Astrocyte of the hippocampus (primary cell): ENCODE measurements at places on chromosomes 1 and 21.

GRCh38 chr1:62725255-62725654, 37.1 kb upstream of the DOCK7 start:
- peak; percentile 53 for DNase-seq

DNA sequence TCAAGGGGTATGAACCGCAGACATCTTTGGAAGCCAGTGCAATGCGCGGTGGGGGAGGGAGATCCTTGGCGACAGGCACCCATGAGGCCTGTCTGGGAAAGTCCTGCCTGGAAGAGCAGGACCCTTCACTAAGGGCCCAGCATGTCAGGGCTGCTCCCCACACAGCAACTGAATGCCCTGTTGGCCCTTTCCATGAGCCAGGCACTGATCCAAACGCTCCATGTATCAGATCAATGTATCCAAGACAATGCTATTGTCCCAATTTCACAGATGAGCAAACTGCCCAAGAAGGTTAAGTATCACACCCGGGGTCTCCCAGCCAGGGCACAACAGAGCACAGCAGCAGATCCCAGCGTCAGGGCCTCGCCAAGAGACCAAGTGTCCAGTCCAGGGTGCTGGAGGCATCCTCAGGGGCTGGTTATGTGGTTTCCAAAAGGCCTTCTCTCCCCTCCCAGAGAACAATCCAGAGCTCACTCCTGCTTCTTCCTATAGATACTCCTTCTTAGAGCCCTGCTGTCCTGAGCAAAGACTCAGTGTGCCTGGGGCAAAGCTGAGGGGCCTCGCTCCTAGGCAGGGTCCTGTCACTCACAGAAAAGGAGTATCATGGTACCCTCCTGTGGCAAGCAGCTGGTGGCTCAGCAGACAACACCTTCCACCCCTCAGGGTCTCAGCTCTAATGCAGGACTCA, 328.0 kb downstream of the NPHP4 start:
- no peak for DNase-seq

DNA sequence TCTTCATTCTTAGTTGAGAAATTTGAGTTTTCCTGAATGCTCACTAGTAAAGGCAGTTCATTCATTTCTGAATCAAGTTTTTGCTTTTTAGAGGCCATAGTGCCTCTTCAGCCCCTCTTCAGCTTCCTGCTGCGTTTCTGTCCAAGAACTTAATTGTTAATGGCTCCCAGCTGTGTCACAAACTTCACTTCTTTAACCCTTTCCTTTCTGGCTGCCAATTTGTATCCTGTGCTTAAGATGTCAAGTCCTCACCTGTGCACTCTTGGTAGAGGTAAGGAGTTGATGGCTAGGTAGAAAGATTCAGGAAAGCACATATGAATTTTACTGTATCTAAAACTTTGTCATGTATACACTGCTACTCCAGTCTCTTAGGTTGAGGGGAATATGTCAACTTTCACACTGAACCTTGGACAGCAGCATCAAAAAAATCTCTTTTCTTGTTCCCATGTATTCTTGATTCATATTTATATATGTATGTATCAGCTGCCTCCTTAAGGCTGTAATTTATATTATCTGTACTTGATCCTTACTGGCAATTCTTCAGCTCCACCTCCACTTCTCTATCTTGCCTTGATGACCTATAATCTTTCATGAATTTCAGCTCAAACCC, 612.8 kb downstream of the LMO4 start:
- DNase-seq = no peak

- DNase-seq = peak; percentile 85
These were observed 825 bp downstream of the DCAF8 start for GRCh38 chr1:160261556-160261892.

- peak; percentile 95 for DNase-seq
These were observed 32.1 kb downstream of the TGFB2 start for GRCh38 chr1:218377143-218377660.

GRCh38 chr21:27321791-27322190, 354.9 kb upstream of the ADAMTS5 start:
- no peak for DNase-seq

GRCh38 chr1:114750780-114751179, 7.0 kb downstream of the CSDE1 start:
- DNase-seq = peak; percentile 67

DNA sequence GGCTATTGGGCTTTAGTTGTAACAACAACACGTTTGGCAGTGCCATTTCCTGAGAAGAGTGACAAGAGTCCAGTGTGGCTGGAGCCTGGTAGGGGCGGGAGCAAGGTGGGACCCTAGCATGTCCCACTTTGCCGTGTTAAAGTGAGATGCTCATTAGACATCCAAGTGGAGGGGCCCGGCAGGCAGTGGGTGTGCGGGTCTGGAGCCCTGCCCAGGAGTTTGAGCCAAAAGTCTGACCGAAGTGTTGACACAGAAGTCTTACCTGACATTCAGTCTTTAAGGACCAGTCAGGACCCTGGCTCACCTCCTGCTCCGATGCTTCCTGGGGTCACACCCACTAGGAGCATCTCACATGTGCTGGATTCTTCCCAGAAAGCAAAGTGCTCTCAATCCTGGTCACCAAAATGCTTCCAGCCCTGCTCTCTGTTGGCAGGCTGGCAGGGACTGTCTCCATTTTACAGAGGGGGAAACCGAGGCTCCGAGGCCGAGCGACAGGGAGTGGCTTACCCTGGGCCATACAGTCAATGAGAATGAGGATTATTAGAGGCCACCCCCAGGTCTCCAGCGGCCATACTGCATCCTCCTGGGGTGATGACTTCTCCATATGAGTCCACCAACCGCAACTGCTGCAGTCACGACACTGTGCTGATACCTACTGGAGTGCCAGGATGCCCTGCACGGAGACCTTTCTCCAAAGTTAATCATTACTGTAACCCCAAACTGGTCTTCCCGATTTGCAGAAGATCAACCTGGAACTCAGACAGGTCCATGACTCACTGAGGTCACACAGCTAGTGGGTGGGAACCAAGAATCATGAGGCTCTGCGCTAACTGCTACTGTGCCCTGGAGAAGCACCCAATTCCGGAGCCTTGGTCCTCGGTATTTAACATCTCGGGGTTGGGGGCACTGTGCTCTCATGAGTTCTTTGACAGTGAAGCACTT, 112.7 kb downstream of the PRDM2 start:
- no peak for DNase-seq

DNA sequence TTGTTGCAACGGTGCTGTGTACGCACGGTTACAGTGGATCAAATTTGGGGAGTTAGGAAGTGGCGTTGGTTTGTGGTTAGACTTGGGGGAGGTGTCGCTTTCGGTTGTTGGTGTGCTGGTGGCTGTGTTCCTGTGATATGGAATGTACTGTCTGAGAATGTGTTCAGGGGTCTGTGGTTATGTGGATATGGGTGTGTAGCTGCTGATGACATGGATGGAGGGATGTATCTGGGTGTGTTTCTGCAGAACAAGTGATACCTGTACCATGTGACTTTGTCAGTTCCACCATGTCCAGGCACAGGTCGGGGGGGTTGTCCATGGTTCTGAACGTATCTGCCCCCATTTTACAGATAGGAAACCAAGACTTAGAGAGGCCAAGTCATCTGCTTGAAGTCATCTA, 22.7 kb downstream of the PAX7 start:
- DNase-seq = no peak

DNA sequence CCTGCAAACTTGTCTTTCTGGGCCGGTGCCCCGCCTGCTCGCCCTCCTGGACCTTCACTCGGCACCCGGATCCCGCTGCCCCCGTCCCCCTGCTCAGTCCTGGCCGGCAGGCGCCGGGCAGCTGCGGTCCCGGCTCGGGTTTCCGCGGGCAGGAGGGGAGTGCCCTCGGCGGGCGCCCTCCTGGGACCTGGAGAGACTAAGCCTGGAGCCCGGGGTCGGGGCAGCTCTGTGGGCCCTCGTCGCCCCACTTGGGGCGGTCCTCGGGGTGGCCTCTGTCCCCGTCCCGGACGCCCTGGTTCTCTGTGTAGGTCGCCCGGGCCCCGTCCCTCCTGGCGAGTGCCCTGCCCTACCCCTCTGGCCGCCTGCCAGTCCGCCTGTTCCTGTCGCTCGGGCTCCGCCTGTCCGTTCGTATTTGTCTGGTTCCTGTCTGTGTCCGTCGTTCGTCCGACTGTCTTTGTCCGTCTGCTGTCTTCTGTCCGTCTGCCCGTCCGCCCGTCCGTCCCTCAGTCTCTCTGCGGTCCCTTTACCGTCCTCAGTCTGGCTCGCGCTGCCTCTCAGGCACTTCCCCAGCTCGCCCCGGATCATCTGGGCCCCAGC, 490 bp downstream of the SERINC2 start:
- DNase-seq = peak; percentile 68

GRCh38 chr1:207763091-207763490, 11.2 kb downstream of the CD46 start:
- no peak for DNase-seq

DNA sequence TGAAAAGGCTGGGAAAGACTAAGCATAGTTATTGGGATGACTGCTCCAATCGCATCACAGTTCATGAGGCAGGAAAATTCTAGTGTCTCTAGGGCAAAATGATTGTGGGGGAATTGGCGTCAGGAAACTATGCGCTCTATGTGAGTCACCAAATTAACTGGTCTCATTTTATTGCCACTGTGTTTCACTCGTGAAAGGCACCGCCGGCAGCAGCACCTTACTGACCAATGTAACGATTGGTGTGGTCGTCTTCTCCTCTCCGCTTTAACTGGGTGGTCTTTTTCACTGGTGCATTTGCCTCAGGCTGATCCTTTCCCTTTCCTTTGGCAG, 83.5 kb downstream of the SPAG17 start:
- peak; percentile 59 for DNase-seq
